Peyer's patch (tissue), 4 donors: ENCODE measurements at places on chromosomes 13 and 19. TPM values are rescaled to one million over a fixed set of nuclear protein-coding genes. Genes with fewer than 3 reads are reported as not detected.

DNA sequence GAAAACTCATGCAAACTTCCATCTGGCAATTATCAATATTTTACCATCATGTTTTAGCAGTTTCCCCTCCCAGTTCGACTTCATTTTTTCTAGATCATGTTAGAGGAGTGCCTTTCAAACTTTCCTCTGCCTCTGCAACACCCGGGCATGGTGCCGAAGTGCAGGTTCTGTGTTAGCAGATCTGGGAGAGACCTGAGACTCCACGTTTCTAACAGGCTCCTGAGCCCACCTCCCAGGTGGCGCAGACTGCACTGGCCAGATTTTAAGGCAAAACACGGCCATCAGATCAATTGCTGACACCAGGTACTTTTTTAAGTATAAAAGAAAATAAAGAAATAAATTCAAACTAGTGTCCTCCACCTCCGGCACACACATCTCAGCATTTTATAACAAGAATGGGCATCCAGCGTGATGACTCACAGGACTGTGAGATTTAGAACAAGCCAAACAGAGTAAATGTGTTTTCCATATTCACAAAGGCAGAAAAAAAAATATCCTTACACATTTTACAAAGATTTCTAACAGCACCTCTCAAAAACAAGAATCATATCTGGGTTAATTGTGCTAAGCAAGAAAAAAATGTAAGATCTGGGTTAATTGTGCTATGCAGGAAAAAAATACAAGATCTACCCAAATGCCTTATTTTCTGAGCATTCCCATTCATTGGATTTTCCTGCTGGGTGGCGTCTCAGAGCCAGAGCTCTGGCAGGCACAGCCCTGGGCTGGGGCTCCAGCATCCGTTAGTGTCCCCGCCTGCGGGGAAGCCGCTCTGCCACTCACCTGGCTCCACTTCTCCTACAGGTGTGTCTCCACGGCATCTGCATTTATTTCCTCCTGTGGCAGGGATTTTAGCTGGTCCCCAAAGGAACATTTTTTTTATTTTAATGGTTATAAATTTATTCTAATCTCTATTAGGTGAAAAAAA, 127.9 kb upstream of the SOX1 start:
- no peaks in the 10 kb centered on the region for H3K27me3 ChIP-seq
- no peak overlapping the region for H3K4me3 ChIP-seq
- H3K4me1 ChIP-seq, result no peaks in the 10 kb centered on the region
- no peak overlapping the region for H3K27ac ChIP-seq
- no peaks in the 10 kb centered on the region for H3K36me3 ChIP-seq

- DNase-seq, result no peak
- H3K27me3 ChIP-seq, result peaks cover 11% of the 10 kb centered on the region
- no peaks in the 10 kb centered on the region for H3K36me3 ChIP-seq
Observed at GRCh38 chr19:38209152-38209551, 14.9 kb downstream of the DPF1 start.

- H3K27me3 ChIP-seq, result no peaks in the 10 kb centered on the region
- no peak overlapping the region for H3K4me3 ChIP-seq
- H3K36me3 ChIP-seq, result no peaks in the 10 kb centered on the region
- H3K27ac ChIP-seq, result no peak overlapping the region
- H3K4me1 ChIP-seq, result no peaks in the 10 kb centered on the region
Observed at GRCh38 chr13:50179977-50180376, 164.7 kb downstream of the KCNRG start.

DNA sequence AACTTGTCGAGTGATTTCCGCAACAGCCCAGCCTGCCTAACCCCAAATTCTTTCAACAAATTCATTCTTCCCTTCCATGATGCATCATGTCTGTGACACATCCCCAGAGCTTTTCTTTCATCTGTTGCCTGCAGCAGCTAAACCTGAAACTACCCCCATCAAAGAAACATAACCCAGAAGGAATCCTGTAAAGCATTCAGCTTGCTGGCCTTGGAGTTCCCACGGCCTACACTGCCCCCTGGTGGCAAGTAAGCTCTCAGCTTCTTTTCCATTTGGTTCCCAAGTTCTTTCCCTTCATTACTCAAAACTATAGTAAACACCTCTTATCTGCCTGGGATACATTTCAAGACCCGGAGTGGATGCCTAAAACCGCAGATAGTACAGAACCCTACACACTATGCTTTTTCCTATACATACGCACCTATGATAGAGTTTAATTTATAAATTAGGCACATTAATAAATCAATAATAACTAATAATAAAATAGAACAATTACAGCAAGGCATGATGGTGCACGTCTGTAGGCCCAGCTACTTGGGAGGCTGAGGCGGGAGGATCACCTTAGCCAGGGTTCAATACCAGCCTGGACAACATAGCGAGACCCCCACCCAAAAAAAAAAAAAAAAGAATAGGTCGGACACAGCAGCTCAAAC, 7.4 kb downstream of the ETHE1 start:
- no peaks in the 10 kb centered on the region for H3K4me1 ChIP-seq
- H3K36me3 ChIP-seq, result no peaks in the 10 kb centered on the region
- DNase-seq, result peak; percentile 69
- H3K27me3 ChIP-seq, result no peaks in the 10 kb centered on the region
- H3K4me3 ChIP-seq, result no peak overlapping the region

DNA sequence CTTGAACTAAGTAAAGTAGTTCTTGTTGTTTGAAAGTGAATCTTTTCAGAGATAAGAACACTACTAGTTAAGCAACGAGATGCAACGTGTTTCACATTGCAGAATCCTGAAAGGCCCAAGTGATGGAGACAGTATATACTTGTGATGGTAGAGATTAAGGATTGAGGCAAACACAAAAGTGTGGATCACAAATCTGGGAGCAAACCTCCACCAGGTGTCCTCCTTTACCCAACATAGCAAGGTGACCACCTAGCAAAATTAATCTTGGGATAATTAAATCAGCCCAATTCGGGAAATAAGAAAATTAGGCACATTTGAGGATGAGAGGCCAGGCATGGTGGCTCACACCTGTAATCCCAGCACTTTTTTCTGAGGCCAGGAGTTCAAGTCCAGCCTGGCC, 563.9 kb downstream of the DACH1 start:
- H3K4me3 ChIP-seq, result no peak overlapping the region
- DNase-seq, result no peak
- H3K27ac ChIP-seq, result no peak overlapping the region
- no peaks in the 10 kb centered on the region for H3K36me3 ChIP-seq

GRCh38 chr19:47740866-47741519, 4.4 kb upstream of the NOP53 start:
- H3K4me3 ChIP-seq, result no peak overlapping the region
- no peaks in the 10 kb centered on the region for H3K36me3 ChIP-seq

- no peak overlapping the region for H3K4me3 ChIP-seq
- no peaks in the 10 kb centered on the region for H3K36me3 ChIP-seq
- H3K27ac ChIP-seq, result no peak overlapping the region
Observed at GRCh38 chr19:12093777-12094176, 29.2 kb downstream of the ZNF844 start.

DNA sequence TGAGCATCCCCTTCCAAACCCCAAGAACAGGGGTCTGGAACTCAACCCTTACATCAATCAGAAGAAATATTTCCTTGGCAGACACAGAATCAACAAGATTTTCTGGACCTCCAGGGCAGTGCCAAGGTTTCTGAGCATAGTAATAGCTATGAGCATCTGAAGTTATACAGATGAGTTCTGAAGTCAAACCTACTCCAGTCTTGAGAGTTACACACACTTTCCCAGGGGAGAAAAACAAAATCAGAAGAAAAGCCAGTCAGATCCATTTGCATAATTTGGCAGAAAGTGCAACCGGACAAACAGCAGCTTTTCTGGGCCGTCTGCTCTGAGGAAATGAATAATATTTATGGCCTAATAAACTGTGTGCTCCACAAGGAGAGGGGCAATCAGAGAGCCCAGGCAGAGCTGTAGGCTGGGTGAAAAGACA, 93.1 kb downstream of the KL start:
- peaks cover 34% of the 10 kb centered on the region for H3K4me1 ChIP-seq
- DNase-seq, result no peak
- H3K27ac ChIP-seq, result no peak overlapping the region
- H3K36me3 ChIP-seq, result peaks cover 42% of the 10 kb centered on the region
- H3K27me3 ChIP-seq, result no peaks in the 10 kb centered on the region

DNA sequence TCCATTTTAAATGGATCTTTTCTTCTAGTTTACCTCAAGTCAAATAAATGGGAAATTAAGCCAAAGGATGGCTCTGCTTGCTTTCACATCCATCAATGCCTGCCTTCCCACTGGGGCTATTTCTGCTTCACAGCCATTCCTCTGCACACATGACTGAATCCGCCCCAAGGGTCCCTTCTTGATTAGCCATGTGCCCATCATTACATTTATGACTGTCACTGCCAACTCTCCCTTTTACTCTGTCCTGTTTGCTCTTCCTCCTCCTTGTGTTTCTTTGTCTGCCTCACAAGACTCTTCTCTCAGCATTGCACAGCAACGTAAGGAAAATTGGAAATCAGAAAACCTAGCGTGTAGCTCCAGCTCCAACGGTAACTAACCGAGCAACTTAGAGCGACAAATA, 410.2 kb downstream of the TBC1D4 start:
- no peaks in the 10 kb centered on the region for H3K4me1 ChIP-seq
- no peaks in the 10 kb centered on the region for H3K36me3 ChIP-seq
- no peak overlapping the region for H3K27ac ChIP-seq
- no peak overlapping the region for H3K4me3 ChIP-seq
- DNase-seq, result no peak

ZNF443 gene
- 6.5 TPM for total RNA-seq

FGF21 gene
- not detected for total RNA-seq

LYPD5 gene
- 0.27 TPM for total RNA-seq

MIA gene
- 4.0 TPM for total RNA-seq

LILRA1 gene
- total RNA-seq, result not detected

MUC16 gene
- total RNA-seq, result not detected
